ENCODE measurements at places on chromosomes 1 and 21.

DNA sequence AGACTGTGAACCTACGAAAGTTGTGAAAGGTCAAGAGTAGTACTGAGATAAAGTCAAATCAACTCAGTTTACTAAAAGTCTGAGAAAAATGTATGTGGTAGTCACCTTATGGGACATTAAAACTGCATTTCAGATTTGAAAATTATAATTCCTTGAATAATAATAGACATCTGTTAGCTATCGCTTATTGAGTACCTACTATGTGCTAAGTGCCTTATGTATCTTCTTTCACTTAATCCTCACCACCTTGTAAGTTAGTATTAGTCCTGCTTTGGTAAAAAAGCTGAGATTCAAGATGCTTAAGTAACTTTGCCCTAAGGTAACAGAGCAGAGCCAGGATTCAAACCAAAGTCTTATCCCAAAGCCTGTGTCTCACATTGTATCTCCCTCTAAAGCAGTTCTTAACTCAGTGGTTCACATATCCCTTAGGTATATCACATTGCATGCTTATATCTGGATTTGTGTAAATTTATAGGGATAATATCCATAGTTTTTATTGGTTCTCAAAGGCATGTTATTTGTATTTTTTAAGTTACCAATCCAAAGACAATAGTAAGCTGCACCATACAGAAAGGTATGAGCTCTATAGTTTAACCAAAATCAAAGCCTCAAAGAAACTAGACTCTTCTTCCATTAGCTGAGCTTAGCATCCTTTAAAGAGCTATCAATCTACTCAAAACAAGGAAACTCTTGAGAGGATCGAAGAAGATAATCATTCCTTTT, 865 bp downstream of the PIGC start:
- DNase-seq = no peak

- DNase-seq = no peak
These were observed 157.3 kb downstream of the CASZ1 start for GRCh38 chr1:10639011-10639774.

- no peak for DNase-seq
These were observed 22.6 kb downstream of the COL18A1 start for GRCh38 chr21:45427331-45428271.

DNA sequence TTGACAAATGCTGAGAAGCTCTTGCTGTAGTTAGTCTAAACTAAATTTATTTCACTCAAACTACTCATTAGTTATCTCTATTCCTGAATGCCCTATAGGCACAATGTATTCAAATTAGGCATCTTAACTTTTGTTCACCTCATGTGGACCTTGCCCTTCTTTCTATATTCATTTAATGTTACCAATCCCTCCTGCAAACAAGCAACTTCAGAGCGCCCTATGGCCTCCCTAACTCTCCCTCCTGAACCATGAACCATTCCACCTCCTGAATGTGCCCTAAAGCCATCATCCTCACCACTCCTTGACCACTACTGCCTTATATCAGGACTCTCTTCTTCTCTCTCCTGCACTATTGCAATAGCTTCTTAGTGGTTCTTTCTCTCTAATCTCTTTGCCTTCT, 34.8 kb upstream of the SAMD13 start:
- DNase-seq = no peak

GRCh38 chr21:43193651-43194302, 25.0 kb downstream of the CRYAA start:
- DNase-seq = no peak

DNA sequence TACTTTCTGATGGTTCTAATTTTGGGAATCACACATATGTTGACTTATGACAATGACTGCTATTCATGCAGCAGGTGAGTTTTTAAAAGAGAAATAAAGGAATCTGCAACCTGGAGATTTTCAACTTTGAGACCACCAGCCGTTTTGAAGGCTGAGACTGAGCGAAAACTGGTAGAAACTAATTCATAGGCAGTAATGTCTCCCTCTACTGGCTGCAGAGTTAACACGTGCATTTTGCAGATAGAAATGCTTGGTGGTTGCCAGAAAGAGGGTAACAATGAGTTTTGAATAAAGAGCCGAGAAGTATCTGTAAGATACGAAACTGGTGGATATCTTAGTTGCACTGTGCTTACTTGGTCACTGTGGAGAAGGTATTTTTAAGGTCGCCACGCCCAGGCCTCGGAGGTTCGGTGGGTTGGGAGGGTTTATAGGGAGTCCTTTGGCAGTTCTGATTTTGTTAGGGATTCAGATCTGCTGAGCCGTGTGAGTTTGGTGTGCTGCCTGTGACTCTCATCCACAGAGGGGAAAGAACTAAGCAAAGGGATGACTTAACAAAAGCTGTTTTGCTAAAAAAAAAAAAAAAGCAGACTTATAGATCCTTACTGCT, 83.0 kb downstream of the RYR2 start:
- DNase-seq = no peak

DNA sequence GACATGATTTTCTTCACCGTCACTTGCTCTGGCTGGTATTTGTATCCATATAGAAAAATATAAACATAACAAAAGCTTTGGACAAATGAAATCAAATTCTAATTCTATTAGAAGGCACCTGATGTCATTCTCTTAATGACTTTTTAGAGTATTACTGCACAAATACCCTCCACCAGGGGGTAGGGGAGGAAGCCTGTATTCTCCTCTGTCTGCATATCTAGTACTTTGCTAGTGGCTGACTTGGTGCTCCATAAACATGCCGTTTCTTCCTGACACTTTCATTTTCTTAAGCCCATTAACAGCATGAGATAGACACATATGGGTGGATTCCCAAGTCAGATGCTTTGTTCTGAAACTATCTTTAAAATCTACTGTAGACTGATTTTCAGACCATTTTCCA, 20.6 kb upstream of the KCNJ15 start:
- DNase-seq = no peak

DNA sequence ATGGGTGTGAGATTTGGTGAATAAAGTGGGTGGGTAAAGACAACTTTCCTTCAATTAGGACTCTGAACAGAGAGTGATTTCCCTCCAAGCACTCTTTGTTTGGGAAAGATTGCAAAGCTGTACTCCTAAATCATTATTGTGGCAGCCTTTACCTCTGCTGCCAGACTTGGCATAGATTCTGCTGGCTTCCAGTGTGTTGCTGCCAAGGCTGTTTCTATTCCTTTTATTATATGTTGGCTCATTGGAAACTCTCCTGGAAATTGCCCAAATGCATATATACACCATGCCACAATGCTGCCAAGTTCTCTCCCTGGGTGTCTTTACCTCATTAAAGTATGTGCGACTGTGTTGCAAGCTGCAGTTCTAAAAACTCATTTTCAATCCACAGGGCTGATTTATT, 668.0 kb downstream of the MRPL39 start:
- no peak for DNase-seq

DNA sequence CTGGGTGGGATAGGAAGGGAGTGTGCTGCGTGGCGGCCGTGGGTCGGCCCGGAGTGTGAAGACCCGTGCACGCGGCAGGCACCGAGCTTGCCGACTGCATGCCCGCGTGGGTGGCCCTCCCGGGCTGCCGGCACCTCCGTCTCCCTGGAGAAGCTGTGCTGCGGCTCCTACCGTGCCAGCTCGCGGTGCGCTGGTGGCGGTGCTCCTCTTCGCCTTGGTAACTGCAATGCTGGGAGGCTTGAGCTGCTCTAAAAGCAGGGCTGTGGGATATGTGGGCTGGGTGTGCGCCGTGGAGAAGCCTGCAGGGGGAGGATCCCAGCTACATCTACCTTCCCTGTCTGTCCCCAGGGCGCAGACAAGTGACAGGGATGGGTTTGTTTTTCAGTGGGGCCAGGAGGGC, 2.4 kb downstream of the GABRD start:
- DNase-seq = no peak

- DNase-seq = no peak
These were observed 154.3 kb downstream of the PDE4B start for GRCh38 chr1:65946960-65947359.

Measured in HL-60 (cell line).